Activated CD8-positive, alpha-beta T cell treated with anti-CD3 and anti-CD28 coated beads, Interleukin-2, amount 10 ng/mL, durations not matched to agents 7 days and 5 days (primary cell): ENCODE measurements at places on chromosomes 1 and 21.

GRCh38 chr21:29481081-29481480 lies 182.4 kb downstream of the BACH1 start:
- DNase-seq = no peak

- DNase-seq = no peak
Observed at GRCh38 chr1:44526295-44527073, 121.4 kb downstream of the RNF220 start.

GRCh38 chr21:24197132-24197643 lies 1410.1 kb downstream of the MRPL39 start:
- no peak for DNase-seq

GRCh38 chr1:221418346-221418745 lies 323.5 kb downstream of the DUSP10 start:
- DNase-seq = no peak

GRCh38 chr1:61341426-61341825 lies 259.1 kb downstream of the NFIA start:
- no peak for DNase-seq

DNA sequence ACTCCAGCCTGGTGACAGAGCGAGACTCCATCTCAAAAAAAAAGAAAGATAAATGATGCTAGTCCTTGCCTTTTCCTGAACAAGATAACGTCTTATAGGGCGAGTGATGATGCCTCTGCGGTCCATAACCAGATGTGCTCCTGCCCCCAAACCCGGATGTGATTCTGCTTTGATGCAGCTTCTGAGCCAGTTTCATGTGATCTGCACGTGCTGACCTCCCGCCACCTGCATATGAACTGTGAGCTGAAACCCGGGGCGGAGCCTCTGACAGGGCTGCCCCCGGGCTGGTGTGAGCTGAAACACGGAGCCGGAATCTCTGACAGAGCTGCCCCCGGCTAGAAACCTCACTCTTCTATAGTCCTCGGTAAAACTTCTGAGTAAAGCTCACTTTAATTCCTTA lies 1.3 kb downstream of the KRTAP12-4 start:
- no peak for DNase-seq

DNA sequence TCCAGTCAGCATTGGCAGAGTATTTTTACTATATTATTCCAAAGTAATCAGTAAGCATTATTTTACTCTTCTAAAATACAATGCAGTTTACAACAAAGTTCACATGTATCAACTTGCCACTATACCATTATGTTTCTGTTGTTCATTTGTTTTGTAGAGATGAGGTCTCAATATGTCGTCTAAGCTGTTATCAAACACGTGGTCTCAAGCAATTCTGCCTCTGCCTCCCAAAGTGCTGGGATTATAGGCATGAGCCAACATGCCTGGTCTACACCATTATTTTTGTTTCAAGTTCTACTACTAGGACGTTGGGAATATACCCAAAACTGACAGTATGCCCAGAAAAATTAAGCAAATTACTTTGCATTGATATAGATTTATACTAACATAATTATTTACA lies 19.8 kb downstream of the FAF1 start:
- no peak for DNase-seq

DNA sequence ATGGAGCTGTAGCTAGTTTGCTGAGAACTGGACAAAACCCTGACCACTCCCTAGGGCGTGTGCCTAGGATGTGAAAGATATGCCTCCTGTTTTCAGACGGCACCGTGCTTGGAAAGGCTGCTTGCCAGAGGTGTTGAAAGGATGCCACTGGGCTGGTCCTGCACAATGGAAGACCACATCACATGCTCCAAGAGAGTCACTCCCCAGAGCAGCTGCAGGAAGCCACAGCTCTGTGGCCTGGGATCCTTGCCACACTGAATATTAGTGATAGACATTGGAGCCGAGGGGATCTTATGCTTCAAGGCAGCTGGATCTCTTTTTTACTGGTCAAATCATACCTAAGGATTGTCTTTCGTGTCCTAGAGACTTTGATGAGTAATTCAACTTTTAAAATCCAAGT lies 6.6 kb upstream of the APP start:
- no peak for DNase-seq

GRCh38 chr21:32565856-32566465 lies 19.4 kb downstream of the TCP10L start:
- no peak for DNase-seq

DNA sequence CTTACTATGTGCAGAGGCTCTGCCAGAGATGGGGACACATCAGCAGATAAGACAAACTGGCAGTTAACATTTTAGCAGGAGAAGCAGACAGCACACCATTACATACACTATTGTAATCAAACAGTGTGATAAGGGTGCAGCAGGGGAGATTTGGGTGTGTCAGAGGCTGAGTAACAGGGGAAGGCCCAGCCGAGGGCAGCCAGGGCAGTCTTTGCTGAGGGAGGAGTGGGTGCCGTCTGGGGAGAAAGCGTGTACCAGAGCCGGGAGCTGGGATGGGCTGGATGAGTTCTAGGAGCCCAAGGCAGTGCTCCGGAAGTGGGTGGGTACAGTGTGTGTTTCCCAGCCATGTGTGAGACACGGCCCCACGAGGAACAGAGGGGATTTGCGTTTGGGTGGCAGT lies 31.2 kb downstream of the KCNA10 start:
- DNase-seq = no peak

DNA sequence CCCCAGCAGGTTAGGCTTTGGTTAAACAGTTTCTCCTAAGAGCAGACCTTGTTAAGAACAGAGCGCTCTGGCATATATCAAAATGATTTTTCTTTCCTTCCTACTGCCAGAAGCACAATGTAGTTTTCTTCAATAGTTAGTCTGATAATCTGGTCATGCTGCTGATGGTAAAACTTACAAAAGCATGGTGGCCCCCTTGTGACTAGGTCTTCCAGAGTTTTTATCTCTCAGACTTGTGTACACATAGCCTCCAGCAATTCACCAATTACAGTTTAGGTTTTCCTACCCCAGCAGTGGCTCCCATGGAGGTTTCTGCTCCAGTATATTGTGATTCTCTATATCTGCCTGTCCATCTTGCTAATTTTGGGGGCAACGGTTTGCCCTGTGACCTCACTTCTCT lies 73.3 kb upstream of the DPH5 start:
- DNase-seq = no peak

- no peak for DNase-seq
Observed at GRCh38 chr1:186144505-186144904, 230.5 kb downstream of the TPR start.

- peak; percentile 10 for DNase-seq
Observed at GRCh38 chr1:206891412-206891811, 5.8 kb upstream of the IL24 start.

GRCh38 chr1:76763738-76764137 lies 103.5 kb upstream of the ST6GALNAC5 start:
- DNase-seq = no peak

- DNase-seq = no peak
Observed at GRCh38 chr1:30117685-30118084, 605.7 kb downstream of the MATN1 start.

- peak; percentile 20 for DNase-seq
Observed at GRCh38 chr1:24540051-24540905, 15.6 kb upstream of the NCMAP start.

DNA sequence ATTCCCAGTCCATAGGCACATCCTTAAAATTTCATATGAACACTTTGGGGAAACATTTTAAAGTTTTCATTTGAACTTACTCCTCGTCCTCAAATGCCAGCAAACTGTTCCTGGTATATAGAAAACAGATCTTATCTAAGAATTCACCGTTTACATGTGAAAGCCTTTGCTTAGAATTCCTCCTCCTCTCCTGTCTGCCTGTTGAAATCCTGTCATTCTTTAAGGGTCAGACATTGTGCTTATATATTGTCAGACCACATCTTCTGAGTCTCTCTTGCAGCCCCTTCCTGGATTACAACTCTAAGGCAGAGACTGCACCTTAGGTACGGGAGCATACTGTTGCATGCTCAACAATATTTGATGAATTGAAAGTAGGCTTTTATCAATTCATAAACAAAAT lies 239.7 kb downstream of the SMYD3 start:
- no peak for DNase-seq

DNA sequence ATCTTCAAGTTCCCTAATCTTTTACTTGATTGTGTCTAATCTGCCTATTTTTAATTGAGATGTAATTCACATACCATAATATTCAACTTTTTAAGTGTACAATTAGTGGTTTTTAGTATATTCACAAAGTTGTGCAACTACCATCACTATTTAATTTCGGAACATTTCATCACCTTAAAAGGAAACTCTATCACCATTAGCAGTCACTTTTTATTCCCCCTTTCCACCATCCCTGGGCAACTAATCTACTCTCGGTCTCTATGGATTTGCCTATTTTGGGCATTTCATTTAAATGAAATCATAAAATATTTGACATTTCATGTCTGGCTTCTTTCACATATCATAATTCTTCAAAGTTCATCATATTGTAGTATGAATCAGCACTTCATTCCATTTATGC lies 30.6 kb upstream of the HYI start:
- no peak for DNase-seq

GRCh38 chr21:41526478-41527087 lies 18.6 kb upstream of the TMPRSS2 start:
- no peak for DNase-seq

DNA sequence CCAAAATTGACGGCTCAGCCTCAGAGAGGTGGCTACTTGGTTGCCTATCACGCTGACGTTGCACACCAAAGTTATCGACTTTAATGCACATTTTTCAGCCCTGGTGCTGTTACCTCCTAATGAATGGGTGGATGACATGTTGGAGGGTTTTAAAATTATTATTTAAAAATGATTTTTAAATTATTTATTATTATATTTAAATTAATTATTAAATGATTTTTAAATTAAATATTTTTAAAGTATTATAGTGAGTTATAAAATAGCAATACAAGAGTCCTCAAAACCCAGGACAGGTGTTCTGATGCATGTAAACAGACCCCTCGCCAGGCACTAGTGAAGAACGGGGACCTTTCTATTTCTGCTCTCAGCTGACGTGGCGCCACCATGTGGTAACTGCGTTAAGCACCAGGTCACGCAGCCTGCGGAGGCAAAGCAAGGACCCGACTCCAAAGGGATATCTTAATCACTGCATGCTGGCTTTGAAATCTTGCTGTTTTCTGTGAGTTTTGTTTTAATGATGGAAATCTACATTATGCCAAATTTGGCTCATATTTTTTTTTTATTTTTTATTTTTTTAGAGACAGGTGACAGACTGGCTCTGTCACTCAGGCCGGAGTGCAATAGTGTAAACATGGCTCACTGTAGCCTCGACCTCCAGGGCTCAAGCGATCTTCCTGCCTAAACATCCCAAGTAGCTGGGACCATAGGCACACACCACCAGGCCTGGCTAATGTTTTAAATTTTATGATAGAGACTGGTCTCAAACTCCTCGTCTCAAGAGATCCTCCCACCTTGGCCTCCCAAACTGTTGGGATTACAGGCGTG lies 22.6 kb downstream of the CASP9 start:
- peak; percentile 68 for DNase-seq

DNA sequence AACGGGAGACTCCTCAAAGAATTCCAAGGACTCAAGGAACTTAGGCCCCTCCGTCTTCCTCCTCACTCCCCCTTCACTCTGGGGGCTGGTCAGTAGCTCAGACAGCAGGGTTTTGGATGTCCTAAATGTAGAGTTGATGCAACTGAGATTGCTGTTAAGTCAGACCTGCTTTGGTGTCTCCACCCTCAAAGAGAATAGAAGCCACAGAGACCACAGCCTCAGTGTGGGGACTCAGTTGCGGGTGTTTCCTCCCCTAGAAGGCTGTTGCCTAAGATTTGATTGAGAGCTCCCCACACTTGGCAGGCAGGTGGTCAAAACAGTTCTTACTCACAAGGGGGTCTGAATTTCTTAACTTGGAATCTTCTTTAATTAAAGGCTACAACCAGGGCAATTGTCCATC lies 7.6 kb downstream of the MAN1C1 start:
- peak; percentile 76 for DNase-seq

- no peak for DNase-seq
Observed at GRCh38 chr1:23129846-23130245, 38.8 kb downstream of the LUZP1 start.

- DNase-seq = no peak
Observed at GRCh38 chr1:170578359-170578758, 46.4 kb downstream of the GORAB start.

DNA sequence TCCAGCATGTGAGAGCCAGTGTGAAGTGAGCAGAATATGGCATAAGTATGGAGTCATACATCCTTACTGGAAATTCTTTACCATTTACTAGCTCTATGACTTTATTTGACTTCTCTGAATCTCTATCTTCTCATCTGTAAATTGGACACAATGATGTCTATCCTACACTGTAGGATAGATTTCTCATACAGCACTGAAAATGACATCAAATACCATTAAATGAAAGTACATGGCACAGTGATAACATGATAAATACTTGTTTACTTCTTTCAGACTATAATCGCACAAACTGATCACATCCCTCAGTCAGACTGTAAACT lies 1.3 kb upstream of the CTTNBP2NL start:
- DNase-seq = no peak

- DNase-seq = no peak
Observed at GRCh38 chr1:5324883-5325282, 667.3 kb downstream of the NPHP4 start.

GRCh38 chr1:108327534-108328466 lies 83.9 kb upstream of the NBPF4 start:
- DNase-seq = no peak

- DNase-seq = no peak
Observed at GRCh38 chr1:165494949-165495857, 48.6 kb upstream of the LRRC52 start.

DNA sequence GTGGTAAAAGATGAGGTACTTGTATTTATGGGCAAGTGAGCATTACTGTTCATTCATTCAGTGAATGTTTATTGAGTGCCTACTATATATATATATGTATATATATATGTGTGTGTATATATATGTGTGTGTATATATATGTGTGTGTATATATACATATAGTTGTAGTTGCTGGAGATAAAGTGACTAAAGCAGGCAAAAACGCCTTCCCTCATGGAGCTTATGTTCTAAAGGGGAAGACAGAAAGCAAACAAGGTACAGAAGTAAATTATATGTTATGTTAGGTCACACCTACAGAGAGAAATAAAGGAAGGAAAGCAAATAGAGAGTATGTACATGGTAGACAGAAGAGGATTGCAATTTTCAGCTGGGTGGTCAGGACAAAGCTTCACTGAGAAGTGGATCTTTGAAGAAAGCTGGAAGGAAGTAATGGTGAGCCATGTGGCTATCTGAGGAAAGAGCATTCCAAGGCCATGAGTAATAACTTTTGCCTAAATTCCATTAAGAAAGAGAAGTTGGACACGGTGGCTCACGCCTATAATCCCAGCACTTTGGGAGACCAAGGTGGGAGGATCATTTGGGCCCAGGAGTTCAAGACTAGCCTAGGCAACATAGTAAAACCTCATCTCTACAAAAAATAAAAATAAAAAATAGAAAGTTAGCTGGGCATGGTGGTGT lies 33.5 kb upstream of the KLF17 start:
- DNase-seq = no peak

GRCh38 chr1:44664730-44665370 lies 9.4 kb downstream of the TMEM53 start:
- DNase-seq = peak; percentile 33

GRCh38 chr1:61094677-61095469 lies 12.5 kb downstream of the NFIA start:
- no peak for DNase-seq

- DNase-seq = no peak
Observed at GRCh38 chr1:187244623-187245022, 415.9 kb downstream of the PLA2G4A start.
